ENCODE measurements at places on chromosomes 5 and 9. TPM values are rescaled to one million over a fixed set of nuclear protein-coding genes. Genes with fewer than 3 reads are reported as not detected.

DNA sequence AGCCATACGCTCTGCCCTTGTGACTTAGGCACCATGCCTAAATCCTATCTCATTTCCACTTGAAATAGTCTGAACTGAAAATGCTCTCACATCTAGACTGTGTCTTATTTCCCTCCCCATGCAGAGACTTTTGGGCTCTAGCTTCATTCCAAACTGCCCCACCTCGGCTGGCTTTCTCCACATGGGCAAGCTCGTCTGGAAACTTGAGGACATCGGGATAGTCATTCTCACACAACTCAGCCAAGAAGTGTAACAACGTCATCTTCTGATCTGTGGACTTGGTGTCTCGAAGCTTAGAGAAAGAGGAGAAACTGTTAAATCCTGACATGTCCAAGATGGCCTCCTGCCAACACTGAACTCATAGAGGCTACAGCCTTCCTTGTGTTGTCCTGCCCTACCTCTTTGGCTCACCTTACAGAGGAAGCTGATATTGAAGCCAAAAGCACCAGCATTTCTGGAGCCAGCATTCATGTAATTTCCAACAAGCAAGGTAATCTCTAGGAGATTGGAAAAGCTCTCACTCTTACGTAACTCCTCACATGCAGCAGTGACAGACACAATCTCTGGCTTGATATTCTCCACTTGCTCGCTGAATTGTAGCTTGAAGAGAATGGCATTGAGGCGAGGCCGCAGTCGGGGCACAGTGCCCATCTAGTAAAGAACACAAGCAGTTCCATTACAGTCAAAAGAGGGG lies 39.6 kb downstream of the PCDHGC5 start:
- no peak for DNase-seq

DNA sequence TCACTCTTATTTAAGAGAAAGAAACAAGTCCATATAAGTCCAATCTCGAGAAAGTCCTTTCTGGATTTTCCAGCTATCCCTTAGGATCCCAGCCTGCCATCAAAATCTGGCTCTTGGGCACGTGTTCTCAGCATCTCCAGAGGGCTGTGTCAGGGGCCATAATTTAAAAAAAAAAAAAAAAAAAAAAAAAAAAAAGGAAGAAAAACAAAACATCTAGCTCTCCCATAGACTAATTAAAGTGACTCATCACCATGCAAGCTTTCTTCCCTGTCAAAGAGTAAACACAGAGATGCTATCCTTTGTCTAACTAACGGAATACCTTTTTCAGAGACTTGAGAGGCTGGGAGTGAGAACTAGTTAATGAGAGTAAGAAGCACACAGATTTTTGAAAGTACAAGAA lies 44.9 kb upstream of the MYO10 start:
- DNase-seq, result no peak

GRCh38 chr9:111108946-111109345 lies 70.7 kb upstream of the LPAR1 start:
- no peak for DNase-seq

- DNase-seq, result no peak
Observed at GRCh38 chr5:141954194-141954593, 3.8 kb downstream of the PCDH12 start.

DNA sequence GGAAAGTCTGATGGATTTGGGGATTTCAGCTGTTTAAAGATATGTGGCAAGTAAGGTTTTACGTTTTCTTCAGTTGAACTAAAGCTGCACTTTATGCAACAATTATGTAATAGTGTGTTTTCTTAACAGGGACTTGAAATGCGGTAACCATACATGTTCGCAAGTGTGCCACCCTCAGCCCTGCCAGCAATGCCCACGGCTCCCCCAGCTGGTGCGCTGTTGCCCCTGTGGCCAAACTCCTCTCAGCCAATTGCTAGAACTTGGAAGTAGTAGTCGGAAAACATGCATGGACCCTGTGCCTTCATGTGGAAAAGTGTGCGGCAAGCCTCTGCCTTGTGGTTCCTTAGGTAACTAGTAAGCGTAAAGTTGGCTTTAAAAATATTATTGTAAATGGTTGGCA lies 28.5 kb downstream of the NFX1 start:
- DNase-seq, result no peak

DNA sequence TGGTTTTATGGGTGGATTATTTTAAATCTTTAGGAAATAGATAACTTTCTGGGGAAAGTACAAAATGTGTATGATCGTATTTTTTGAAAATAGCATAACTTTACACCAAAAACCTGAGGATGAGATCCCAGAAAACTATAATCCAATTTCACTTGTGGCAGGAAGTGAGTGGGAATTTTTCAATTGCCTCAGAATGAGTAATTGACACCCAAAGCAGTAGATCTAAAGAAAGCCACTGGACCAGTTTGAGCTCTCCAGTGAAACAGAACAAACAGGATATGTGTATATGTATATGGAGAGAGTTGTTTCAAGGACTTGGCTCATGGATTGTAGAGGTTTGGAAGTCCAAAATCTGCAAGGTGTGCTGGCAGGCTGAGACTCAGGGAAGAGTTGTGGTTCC lies 109.2 kb upstream of the SHB start:
- DNase-seq, result no peak

GRCh38 chr5:155834271-155834975 lies 492.5 kb upstream of the SGCD start:
- no peak for DNase-seq

GRCh38 chr9:125525921-125526631 lies 180.9 kb downstream of the MAPKAP1 start:
- no peak for DNase-seq

PRRX2 gene
- 0.15 TPM for total RNA-seq

C9orf50 gene
- total RNA-seq, result not detected

SLC45A2 gene
- total RNA-seq, result 0.19 TPM

PHF24 gene
- not detected for total RNA-seq

CENPP gene
- 31.6 TPM for total RNA-seq

FAM153A gene
- total RNA-seq, result 8.8 TPM
